ENCODE measurements at places on chromosomes 11 and 22. TPM values are rescaled to one million over a fixed set of nuclear protein-coding genes. Genes with fewer than 3 reads are reported as not detected.

Gene PTGDR2
- total RNA-seq: 0.22 TPM

- no peak for DNase-seq
Observed at GRCh38 chr22:49892226-49892899, 25.9 kb downstream of the ALG12 start.

- no peak for DNase-seq
Observed at GRCh38 chr11:8111636-8112035, 30.6 kb downstream of the TUB start.

DNA sequence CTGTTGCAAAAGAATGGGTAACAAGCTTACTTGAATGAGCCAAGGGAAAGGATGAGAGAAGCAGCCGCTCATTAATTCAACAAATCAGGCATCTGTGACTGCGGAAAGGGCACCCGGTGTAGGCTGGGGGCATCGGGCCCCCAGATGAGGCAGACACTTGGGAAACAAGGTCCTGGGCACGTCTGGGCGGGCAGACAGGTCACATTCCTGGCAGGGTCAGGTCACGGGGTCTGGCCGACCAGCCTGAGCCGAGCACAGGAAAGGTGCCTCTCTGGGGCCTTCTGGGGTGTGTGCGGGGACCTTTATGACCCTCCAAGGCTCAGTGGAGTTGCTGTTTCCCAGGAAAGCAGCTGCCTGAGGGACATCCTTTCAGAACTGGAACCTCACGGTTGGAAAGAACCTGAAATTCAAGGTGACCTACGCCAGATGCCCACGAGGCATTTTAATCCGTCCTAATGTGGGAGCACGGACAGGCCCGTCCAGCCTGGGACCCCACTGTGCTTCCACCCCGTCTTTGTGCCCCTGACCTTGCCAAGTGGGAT, 57.1 kb downstream of the ST14 start:
- no peak for DNase-seq

DNA sequence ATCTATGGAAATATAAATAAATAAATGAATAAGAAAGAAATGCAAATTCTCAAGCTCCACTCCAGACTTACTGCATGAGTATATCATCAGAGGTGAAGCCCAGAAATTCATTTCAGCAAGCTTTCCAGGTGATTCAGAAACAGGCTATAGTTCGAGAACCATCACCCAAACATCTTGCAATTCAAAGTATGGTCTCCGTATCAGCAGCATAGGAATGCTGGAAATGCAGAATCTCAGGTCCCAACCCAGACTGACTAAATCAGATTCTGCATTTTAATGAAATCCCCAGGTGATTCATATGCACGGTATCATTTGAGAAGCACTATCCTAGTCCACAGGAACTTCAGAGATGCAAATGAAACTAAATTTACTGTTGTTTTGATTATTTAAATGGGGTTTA, 95.3 kb downstream of the SERGEF start:
- no peak for DNase-seq

DNA sequence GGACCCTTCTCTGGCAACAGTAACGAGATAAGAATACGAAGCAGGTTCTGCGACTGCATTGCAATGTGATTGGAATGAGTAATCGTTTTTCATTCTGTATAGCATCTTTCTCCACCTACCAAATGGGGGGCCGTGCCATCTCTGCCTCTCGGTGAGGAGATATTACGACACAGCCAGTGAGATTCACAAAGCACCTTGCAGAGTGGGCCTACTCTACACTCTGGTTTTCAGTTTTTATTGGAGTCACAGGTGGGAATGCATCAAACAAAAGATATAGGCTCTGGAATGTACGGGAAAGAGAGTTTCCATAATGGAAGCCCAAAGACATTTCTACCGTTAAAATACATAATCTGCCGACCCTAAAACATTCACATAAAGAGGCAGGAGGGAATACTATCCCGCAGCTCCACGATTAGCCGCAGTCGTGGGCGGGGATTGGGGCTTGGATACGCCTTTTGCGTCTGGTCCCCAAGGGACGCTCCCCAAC, 423 bp upstream of the RTN3 start:
- no peak for DNase-seq

Gene OR51E2
- not detected for total RNA-seq

DNA sequence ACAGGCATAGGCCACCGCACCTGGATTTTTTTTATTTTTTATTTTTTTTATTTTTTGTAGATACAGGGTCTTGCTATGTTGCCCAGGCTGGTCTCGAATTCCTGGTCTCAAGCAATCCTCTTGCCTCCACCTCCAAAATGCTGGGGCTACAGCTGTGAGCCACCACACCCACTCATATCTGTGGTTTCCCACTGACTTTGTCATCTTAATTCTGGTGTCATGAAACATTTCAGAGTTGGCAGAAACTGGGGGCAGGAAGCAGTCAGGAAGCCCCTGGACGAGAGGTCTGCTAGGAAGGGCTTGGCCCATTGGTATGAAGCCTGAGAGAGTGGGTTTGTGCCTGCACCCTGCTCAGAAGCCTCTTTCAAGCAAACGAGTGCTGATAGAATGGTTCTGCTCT, 49.1 kb downstream of the COMMD9 start:
- DNase-seq: no peak

Gene METTL15
- total RNA-seq: 3.7 TPM

Gene OR5AP2
- not detected for total RNA-seq

Gene EMID1
- not detected for total RNA-seq

Gene SAC3D1
- total RNA-seq: 0.94 TPM

DNA sequence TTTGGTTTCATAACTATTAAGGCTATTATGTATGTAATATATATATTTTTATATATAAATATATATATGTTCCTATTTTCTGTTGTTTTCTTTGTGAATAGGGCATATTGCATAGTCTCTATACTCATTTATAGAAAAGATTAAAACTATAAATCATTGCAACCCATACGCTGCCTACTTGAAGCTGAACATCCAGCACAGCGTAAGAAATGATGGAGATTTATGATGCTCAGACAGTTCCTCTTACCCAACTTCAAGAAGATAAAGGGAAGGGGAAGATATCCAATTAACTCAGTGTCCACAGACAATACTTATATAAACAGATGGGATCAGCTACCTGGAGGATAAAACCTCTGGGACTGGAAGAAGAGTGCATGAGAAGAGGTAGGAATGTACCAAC, 791.7 kb downstream of the FAM181B start:
- no peak for DNase-seq

DNA sequence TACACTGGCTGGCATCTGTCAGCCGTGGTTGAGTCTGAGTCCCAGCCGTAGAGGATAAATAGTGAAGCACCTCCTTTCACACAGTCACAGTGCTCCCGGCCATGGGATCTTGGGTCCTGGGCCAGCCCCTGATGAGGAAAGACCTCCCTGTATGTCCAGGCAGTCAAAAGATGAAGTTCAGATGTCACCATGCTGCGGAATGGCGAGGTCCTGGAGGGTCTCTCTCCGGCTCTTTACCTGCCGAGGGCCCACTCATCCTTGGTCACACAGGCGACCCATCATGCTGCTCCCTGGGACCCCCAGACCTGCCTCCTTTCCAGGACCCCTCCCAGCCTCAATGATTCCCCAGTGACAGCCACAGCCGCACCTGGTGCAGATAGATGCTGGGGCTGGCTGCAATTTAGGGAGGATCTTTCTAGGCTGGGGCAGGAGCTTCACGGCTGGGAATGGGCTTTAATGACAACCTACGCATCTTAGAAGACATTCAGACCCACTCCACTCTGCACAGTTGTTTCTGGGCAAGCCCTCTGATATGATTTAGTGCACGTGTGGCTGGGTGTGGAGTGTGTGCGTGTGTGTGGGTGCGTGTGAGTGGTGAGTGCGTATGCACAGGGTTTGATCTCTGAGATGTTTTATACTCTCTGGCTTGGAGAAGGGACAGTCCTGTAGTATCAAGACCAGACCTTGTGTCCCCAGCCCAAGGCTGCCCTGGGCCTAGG, 79.7 kb downstream of the FBLN1 start:
- no peak for DNase-seq

DNA sequence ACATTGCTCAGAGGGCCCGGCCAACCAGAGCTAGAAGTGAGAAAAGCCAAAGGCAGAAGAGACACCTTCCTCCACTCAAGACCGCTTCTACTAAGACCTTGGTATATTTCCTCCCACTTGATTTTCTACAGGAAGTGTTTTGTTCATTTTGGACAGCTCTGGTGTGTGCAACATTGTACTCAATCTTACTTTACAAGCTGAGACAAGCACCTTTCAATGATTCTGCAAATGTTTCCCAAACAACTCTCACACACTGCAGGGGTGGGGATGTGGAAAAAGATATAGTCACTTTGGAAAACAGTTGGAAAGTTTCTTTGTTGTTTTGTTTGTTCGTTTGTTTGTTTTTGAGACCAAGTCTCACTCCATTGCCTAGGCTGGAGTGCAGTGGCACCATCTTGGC, 15.7 kb downstream of the MYO18B start:
- no peak for DNase-seq

GRCh38 chr11:12029738-12030363, 21.4 kb upstream of the DKK3 start:
- no peak for DNase-seq

GRCh38 chr11:124892750-124893454, 4.8 kb downstream of the ROBO4 start:
- DNase-seq: no peak
